Progenitor cell of endocrine pancreas (in vitro differentiated cells): ENCODE measurements at places on chromosomes 4 and X. TPM values are rescaled to one million over a fixed set of nuclear protein-coding genes. Genes with fewer than 3 reads are reported as not detected.

EMCN gene
- not detected in 2 replicates for total RNA-seq

SEPSECS gene
- total RNA-seq = 8.8 and 10.2 TPM in 2 replicates

CD40LG gene
- total RNA-seq = not detected in 2 replicates

PUDP gene
- total RNA-seq = 53.6 and 59.9 TPM in 2 replicates

FGG gene
- 7.4 and 14.0 TPM in 2 replicates for total RNA-seq

SLC10A7 gene
- 14.1 and 16.5 TPM in 2 replicates for total RNA-seq

GPRIN3 gene
- total RNA-seq = 14.8 and 16.0 TPM in 2 replicates

TCEAL4 gene
- 67.4 and 72.3 TPM in 2 replicates for total RNA-seq

FRMD7 gene
- total RNA-seq = not detected in 2 replicates

CSAG1 gene
- not detected in 2 replicates for total RNA-seq

KDM5C gene
- 109 and 112 TPM in 2 replicates for total RNA-seq

GAGE12F gene
- total RNA-seq = not detected in 2 replicates

PLXNA3 gene
- 135 and 148 TPM in 2 replicates for total RNA-seq

SLC30A9 gene
- total RNA-seq = 67.3 and 67.9 TPM in 2 replicates

STPG2 gene
- total RNA-seq = 0.53 and 1.1 TPM in 2 replicates

CD99L2 gene
- 17.6 and 19.2 TPM in 2 replicates for total RNA-seq

MAGEB17 gene
- total RNA-seq = 0.19 and 0.27 TPM in 2 replicates

PRRG1 gene
- 1.7 and 2.5 TPM in 2 replicates for total RNA-seq

RPS6KA6 gene
- 17.6 and 19.7 TPM in 2 replicates for total RNA-seq

DUX4 gene
- not detected in 2 replicates for total RNA-seq

MAP3K15 gene
- 4.2 and 5.1 TPM in 2 replicates for total RNA-seq

OPHN1 gene
- 6.5 and 7.2 TPM in 2 replicates for total RNA-seq

RBMXL3 gene
- total RNA-seq = not detected in 2 replicates

PPP4R3C gene
- total RNA-seq = not detected in 2 replicates

GLRA3 gene
- total RNA-seq = 0.07 and 0.10 TPM in 2 replicates

GAGE13 gene
- total RNA-seq = not detected in 2 replicates

GSPT2 gene
- 20.2 and 21.2 TPM in 2 replicates for total RNA-seq

EVC2 gene
- 14.1 and 14.4 TPM in 2 replicates for total RNA-seq

TMPRSS11B gene
- not detected in 2 replicates for total RNA-seq

SSX2 gene
- not detected in 2 replicates for total RNA-seq
